NCI-H1092 treated with DMSO at 0.1 percent for 48 hours (cell line): ENCODE measurements at places on chromosomes 5 and 9.

- DNase-seq: no peak
Observed at GRCh38 chr5:144472221-144472620, 301.5 kb downstream of the KCTD16 start.

DNA sequence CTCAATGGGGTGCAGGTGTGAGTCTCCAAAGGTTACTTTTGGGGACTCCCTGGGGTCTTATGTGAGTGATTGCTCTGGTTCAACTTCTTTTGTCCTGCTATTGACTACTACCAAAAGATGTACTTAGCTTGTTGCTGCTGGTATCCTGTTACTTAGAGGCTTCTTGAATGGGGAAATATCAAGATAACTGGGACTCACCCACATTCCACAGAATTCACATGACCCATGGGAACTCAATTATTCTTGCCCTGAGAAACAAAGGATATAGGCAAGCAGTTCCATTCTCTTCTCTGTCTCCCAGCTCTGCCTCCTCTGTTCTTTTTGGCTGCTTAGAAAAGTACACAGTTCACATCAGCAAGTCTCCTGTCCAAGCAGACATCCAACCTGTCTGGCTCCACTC is 105.9 kb downstream of the UNC13B start:
- DNase-seq: no peak

- DNase-seq: no peak
Observed at GRCh38 chr9:133713960-133714495, 24.1 kb downstream of the SARDH start.

GRCh38 chr5:84086511-84086910 is 298.2 kb downstream of the EDIL3 start:
- DNase-seq: no peak

DNA sequence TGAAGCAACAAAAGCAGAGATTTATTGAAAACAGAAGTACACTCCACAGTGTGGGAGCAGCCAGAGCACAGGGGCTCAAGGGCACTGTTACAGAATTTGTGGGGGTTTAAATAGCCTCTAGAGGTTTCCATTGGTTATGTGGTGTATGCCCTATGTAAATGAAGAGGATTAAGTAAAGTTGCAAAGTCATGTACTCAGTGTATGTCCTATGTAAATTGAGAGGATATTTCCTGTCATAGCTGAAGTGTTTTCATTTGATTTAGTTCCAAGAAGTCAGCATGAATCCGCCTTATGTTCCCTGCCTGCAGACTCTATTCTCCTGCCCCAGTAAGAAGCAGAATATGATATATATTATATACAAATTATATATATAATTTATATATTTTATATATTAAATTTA is 966.0 kb upstream of the COX7C start:
- DNase-seq: no peak

DNA sequence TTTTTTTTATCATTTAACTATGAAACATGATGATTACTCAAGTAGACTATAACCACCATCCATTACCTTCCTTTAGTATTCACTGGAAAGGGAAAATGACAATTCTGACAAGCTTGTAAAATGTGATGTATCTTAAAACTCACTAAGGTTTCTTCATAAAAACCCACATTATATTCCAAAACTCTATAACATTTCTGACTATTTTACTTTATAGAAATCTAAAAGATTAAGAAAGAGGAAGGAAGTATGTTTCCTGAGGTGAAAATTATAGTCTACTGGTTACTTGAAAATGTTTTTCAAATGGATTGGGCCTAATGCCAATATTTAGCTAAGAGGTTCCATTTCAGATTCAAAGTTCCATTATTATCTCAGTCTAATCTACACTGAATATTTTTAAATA is 1982.2 kb upstream of the C9orf72 start:
- DNase-seq: no peak

DNA sequence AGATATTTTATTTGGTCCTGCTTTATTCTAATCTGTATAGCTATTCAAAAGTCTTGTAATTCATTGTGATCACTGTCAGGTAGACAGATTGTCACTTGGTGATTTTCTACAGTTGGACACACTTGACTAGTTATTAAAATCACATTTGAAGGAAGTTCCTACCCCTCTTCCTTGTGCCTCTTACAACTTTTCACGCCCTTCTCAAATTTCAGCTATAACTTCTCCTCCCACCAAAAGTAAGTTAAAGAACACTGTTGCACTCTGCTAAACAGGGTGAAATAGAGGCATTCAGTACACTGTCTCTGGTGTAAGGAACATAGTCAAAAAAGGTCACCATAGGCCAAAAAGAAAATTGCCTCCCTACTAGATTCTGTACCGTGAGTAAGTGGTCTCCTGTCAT is 142.1 kb upstream of the POU5F2 start:
- no peak for DNase-seq

- no peak for DNase-seq
Observed at GRCh38 chr9:19493876-19494275, 85.1 kb downstream of the ACER2 start.

GRCh38 chr9:123089040-123089439 is 55.6 kb downstream of the GPR21 start:
- DNase-seq: peak; percentile 4

- DNase-seq: no peak
Observed at GRCh38 chr9:88322906-88323566, 65.2 kb upstream of the SPIN1 start.

- no peak for DNase-seq
Observed at GRCh38 chr9:77843076-77843870, 188.3 kb downstream of the GNAQ start.

GRCh38 chr5:74570250-74570649 is 70.3 kb downstream of the ENC1 start:
- no peak for DNase-seq

- DNase-seq: peak; percentile 14
Observed at GRCh38 chr5:95759634-95760033, 28.5 kb downstream of the RHOBTB3 start.

DNA sequence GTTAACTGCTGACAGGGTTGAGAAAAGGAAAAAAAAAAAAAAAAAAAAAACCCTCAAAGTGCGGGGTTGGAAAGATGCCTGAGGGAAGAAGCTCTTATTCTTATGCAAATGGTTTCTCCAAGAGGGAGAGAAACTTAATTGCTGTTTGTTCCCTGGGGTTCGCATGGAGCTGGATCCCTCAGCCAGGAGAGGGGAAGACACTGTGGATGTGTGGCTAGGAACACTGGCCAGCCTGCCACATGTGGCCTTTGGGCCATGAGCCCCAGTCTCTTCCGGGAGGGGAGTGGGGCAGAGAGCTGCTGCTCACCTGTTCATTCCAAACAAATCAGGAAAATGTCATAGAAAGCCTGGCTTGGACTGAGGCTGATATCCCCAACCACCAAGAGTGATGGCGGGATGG is 9.4 kb upstream of the SCGB3A2 start:
- DNase-seq: no peak

GRCh38 chr5:81904166-81904565 is 67.7 kb upstream of the ATG10 start:
- DNase-seq: no peak

DNA sequence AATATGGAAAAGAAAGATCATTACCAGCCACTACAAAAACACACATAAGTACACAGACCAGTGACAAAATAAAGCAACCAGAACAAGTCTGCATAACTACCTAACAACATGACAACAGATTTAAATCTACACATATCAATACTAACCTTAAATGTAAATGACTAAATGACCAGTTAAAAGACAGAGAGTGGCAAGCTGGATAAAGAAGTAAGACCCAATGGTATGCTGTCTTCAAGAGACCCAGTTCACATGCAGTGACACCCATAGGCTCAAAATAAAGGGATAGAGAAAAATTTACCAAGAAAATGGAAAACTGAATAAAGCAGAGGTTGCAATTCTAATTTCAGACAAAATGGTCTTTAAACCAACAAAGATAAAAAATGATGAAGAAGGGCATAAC is 938.1 kb downstream of the EFNA5 start:
- no peak for DNase-seq

GRCh38 chr9:33458444-33458843 is 11.1 kb upstream of the AQP3 start:
- no peak for DNase-seq

DNA sequence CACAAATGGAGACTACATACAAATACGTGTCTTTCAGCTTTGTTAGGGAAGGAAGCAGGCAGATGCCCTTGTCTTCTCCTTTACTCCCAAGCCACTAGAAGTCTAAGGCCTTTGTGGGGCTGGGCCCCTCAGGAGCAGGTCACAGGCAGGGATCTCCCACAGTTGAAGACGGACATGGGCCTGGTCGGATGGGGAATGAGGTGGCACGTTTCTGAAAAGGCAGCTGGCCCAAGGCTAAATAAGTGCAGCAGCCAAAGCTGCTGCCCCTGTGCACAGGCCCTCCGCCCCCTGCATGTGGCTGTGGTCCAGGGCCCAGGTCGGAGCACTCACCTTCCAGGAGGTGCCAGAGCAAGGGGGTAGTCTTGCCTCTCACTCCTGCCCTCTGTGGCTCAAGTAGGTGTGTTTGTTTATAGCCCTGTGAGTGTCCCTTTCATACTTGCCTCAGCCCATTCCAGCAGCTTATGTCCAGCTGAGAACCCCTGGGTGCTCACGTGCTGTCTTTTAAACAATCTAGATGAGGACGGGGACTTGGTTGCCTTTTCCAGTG is 1.8 kb downstream of the SQSTM1 start:
- no peak for DNase-seq

DNA sequence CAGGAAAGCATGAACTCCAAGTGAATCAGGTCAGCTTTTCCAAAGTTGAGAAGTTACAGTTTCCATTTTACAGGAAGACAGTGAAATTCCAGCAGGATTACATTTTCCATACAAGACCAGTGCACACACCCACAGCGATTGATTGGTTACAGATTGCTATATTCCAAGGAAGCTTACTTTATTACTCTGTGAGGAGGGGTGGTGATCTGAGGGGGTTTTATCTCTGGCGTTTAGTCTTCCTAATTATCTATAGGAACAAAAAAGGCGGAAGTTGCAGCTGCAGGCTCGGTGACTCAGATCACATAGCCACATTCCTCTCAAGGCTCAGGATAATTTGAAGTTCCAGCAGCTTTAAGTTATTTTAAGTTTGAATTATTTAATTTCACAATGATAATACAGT is 450.4 kb upstream of the NMUR2 start:
- no peak for DNase-seq

GRCh38 chr9:71931166-71931565 is 19.7 kb downstream of the C9orf85 start:
- DNase-seq: no peak

DNA sequence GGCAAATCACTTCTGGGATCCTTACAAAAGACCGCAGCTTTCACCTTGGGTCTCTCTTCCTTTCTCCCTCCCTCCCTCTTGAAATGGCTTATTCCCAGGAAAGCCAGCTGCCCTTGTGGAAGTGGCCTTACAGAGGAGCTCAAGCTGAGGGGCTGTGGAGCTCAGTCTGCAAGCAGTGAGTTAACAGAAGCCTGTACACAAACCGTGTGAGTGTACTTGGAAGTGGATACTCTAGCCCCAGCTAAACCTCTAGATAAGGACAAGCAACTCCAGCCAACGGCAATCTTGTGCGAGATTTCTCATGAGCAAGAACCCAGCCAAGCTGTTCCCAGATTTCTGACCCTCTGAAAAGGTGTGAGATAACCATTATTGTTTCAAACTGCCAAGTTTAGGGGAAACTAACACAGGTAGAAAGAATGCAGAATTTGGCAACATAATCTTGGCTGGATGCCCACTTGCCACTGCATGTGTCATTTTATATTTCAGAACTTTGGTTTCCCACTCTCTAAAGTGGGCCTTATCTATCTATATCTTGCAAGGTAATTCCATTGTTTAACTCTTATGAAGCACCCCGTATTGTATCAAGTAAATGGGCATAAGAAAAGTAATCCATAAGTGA is 85.6 kb downstream of the CDH18 start:
- DNase-seq: no peak

DNA sequence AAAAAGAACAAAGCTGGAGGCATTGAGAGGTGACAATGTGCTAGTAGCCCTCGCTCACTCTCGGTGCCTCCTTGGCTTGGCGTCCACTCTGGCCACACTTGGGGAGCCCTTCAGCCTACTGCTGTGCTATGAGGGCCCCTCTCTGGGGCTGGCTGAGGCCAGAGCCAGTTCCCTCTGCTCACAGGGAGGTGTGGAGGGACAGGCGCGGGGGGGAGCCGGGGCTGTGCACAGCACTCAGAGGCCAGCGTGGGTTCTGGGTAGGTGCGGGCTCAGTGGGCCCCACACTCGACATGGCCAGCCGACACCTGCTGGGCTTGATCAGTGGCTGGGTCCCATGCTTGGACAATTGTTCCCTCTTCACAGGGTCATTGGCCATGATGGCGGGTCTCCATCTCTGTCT is 202.5 kb upstream of the GRAMD2B start:
- DNase-seq: no peak

DNA sequence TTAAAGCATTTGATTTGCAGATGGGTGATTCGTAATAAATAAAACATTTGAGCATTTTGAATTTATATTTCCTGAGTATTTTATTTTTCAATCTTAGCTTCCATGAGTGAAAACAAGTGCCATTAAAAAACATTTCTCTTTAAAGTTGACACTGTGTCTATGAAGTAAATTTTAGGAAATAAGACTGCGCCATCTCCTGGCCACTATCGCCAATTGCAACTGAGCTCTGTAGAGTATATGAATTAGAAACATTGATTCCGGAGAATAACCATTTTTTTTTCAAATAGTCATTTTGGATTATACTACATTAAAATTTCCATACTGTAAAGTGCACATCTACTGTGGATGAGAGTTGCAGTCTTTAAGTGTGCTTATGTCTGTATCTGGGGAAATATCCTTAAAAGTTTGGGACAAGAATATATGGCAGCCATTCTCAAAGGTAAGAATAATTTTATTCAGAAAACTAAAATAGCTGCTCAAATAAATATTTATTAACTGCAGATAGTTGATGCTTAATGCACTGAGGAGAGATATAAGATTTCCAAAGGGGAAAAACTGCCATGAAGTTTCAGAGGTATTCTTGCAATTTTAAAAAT is 5.9 kb downstream of the DMRTA1 start:
- peak; percentile 70 for DNase-seq

- no peak for DNase-seq
Observed at GRCh38 chr5:174235221-174236011, 189.9 kb downstream of the NSG2 start.
